ENCODE measurements at places on chromosomes 12 and 14. TPM values are rescaled to one million over a fixed set of nuclear protein-coding genes. Genes with fewer than 3 reads are reported as not detected.

The PPP2R5C gene
- total RNA-seq, result 51.2 TPM

The LRRC10 gene
- total RNA-seq, result not detected

The OR4E2 gene
- total RNA-seq, result under 0.01 TPM

The KRT76 gene
- not detected for total RNA-seq

The FIGNL2 gene
- 0.81 TPM for total RNA-seq

The TRIAP1 gene
- total RNA-seq, result 9.4 TPM

The KRT78 gene
- not detected for total RNA-seq

The TAS2R30 gene
- total RNA-seq, result 7.8 TPM

The C12orf60 gene
- 0.27 TPM for total RNA-seq
